ENCODE measurements at places on chromosomes 7 and 10. TPM values are rescaled to one million over a fixed set of nuclear protein-coding genes. Genes with fewer than 3 reads are reported as not detected.

Gene PNLIP
- not detected for polyA plus RNA-seq

Gene BLNK
- polyA plus RNA-seq = 15.1 TPM

Gene PNLIPRP1
- 0.15 TPM for polyA plus RNA-seq

DNA sequence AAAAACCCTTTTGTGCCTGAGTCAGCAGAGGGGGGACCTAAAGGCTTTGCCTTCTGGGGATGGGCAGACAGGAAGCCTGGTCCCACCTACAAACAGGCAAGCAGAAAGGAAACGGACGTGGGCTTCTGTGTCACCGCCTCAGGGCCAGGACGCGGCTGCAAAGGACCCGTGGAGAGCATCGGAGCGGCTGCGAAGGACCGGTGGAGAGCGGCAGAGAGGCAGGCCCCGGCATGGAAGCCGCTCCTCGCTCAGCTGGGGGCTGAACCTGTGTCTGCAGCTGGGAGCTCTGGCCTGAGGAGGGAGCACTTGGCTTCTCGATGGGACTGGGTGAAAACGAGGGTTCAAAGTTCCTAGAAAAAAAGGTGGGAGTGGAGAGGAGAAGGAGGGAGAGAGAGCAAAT is 125.4 kb upstream of the PPP2R2D start:
- H3K27ac ChIP-seq = no peak overlapping the region
- H3K4me1 ChIP-seq = no peaks in the 10 kb centered on the region
- H3K36me3 ChIP-seq = no peaks in the 10 kb centered on the region
- DNase-seq = no peak
- H3K4me3 ChIP-seq = no peak overlapping the region
- H3K27me3 ChIP-seq = no peaks in the 10 kb centered on the region

- no peak overlapping the region for H3K27ac ChIP-seq
- H3K36me3 ChIP-seq = no peaks in the 10 kb centered on the region
- no peak overlapping the region for H3K4me3 ChIP-seq
- H3K4me1 ChIP-seq = no peaks in the 10 kb centered on the region
Observed at GRCh38 chr7:40658729-40659128, 523.9 kb downstream of the SUGCT start.

- no peaks in the 10 kb centered on the region for H3K27me3 ChIP-seq
- no peak overlapping the region for H3K27ac ChIP-seq
- no peak for DNase-seq
- H3K4me1 ChIP-seq = no peaks in the 10 kb centered on the region
Observed at GRCh38 chr10:111316722-111317212, 239.9 kb downstream of the ADRA2A start.

- H3K4me3 ChIP-seq = no peak overlapping the region
- no peaks in the 10 kb centered on the region for H3K4me1 ChIP-seq
- H3K27me3 ChIP-seq = no peaks in the 10 kb centered on the region
- H3K27ac ChIP-seq = no peak overlapping the region
- DNase-seq = no peak
Observed at GRCh38 chr7:116331020-116331419, 120.7 kb downstream of the TES start.

Data from left lung (tissue), 14 donors.